GF-D8 (cell line): ENCODE measurements at places on chromosomes 5 and 9.
A peak's percentile ranks its signal among the peaks of the same experiment; 100 is the strongest.

- DNase-seq = no peak
Measured at GRCh38 chr5:132962429-132963021, 909 bp downstream of the AFF4 start.

- no peak for DNase-seq
Measured at GRCh38 chr9:117169089-117169621, 245.7 kb downstream of the ASTN2 start.

- DNase-seq = peak; percentile 46
Measured at GRCh38 chr9:112012026-112012902, 115.7 kb downstream of the UGCG start.

DNA sequence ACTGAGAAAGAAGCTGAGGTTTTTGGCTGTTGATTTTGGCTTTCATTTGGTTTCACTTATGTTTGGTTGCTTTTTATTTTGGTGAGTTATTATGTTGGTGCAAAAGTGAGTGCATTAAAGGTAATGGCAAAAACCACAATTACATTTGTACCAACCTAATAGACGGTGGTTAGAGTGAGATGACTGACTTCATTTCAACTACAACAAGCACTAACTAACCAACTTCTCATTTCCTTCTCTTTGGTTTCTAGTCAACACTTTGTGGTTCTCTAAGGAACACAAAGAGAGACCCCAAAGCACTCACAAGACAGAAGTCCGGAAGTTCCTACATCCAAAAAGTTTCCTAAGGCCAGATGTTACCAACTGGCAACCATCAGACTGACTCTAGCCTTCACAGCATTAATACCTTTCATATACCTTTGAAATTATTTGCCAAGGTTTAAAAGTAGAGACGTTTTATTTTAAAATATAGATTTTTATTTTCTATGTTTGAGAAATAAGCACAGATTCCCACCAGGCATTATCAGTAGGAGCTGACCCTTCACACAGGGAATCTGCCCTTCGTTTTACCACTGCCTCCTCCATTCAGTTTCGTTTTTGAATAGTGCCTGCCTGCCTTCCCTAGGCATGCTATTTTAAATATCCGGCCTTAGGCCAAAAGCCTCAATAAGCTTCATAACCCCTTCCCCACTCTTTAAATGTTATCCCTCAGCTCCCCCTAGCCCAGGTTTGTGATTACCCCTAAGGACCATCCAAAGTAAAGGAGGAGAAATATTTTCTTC, 301.1 kb upstream of the PTGER4 start:
- no peak for DNase-seq

DNA sequence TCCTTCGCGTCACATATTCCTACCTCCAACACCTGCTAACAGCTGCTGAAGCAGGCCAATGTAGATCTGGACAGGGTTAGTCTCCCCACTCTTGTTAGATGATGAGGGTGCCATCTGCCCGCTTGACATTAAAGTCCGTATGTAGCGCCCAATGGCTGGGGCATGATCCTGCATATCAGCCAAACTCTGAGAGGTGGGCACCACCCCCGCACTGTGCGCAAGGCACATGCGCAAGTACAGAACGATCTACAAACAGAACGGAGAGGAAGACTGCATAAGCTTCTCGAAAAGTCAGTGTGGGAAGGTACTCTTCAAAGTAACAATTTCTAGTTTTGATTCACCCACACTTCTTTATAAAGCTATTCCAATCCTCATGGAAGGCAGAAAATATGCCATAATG, 69.8 kb downstream of the ECPAS start:
- no peak for DNase-seq

DNA sequence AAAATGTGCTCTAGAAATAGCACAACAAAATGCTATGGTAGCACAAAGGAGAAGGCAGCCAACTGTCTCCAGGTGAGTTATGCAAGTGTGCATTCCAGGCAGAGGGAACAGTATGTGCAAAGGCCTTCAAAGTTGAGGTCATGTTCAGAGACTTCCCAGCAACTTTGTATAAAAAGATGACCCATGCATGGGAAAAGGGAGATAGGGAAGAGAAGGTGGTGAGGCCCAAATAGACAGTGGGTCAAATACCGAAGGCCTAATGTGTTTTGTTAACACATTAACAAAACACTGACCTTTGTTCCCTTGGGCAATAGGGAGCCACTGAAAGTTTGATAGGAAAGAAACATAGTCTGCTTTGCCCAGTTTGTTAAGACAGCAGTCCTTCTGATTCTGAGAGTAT, 445.3 kb downstream of the EBF1 start:
- no peak for DNase-seq

DNA sequence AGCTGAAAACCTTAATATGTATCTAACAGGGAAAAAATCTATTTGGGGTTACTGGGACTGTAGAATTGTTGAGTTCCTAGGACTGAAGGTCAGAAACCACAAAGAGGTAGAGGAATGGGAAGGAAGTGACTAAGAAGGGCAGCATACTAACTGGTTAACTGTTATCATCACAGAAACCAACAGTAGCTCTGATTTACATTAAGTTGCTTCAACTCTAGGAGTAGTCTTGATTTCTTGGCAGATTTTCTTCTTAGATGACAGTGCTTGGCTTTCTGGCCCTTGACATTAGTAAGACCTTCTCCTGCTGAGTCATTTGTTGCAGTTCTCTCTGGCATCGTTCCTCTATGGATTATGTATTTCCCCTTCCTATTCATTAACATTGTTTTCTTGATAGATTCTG, 116.1 kb upstream of the RASA1 start:
- DNase-seq = no peak

- no peak for DNase-seq
Measured at GRCh38 chr5:181281984-181282316, 21.0 kb upstream of the TRIM52 start.
